Pancreas (tissue), 10 donors: ENCODE measurements at places on chromosomes 4 and X. TPM values are rescaled to one million over a fixed set of nuclear protein-coding genes. Genes with fewer than 3 reads are reported as not detected.

The STK32B gene
- 1.7 TPM for total RNA-seq

The ASMT gene
- total RNA-seq, result not detected

DNA sequence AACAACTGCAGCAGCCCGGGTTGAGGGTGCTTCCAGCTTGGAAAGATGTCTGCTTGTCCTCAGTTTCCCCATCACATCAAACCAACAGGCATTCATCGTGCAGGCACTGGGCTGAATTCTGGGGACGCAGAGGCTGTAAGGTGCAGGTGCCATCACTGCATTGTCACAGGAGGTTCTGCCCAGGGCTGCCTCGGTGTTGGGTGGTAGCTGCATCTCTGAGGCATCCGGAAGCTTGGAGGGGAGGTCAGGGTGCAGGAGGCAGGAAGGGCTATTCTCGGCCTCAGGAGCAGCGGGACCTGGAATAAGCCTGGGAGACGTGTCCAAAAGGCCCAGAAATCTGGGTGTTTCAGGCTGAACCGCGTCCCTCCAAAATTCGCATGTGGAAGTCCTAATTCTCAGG lies 134.6 kb downstream of the HMX1 start:
- no peaks in the 10 kb centered on the region for H3K27me3 ChIP-seq
- no peak for DNase-seq
- H3K4me1 ChIP-seq, result no peaks in the 10 kb centered on the region
- H3K36me3 ChIP-seq, result no peaks in the 10 kb centered on the region

GRCh38 chr4:7703688-7704087 lies 236.0 kb downstream of the AFAP1 start:
- H3K27me3 ChIP-seq, result no peaks in the 10 kb centered on the region
- H3K27ac ChIP-seq, result no peak overlapping the region
- no peaks in the 10 kb centered on the region for H3K36me3 ChIP-seq
- H3K4me1 ChIP-seq, result no peaks in the 10 kb centered on the region
- H3K4me3 ChIP-seq, result no peak overlapping the region
- no peak for DNase-seq

- no peaks in the 10 kb centered on the region for H3K27me3 ChIP-seq
- DNase-seq, result no peak
- H3K4me1 ChIP-seq, result no peaks in the 10 kb centered on the region
- no peak overlapping the region for H3K27ac ChIP-seq
- H3K36me3 ChIP-seq, result no peaks in the 10 kb centered on the region
Observed at GRCh38 chr4:181484396-181484795, 758.8 kb upstream of the TENM3 start.
